ENCODE measurements at places on chromosomes 5 and 9.

DNA sequence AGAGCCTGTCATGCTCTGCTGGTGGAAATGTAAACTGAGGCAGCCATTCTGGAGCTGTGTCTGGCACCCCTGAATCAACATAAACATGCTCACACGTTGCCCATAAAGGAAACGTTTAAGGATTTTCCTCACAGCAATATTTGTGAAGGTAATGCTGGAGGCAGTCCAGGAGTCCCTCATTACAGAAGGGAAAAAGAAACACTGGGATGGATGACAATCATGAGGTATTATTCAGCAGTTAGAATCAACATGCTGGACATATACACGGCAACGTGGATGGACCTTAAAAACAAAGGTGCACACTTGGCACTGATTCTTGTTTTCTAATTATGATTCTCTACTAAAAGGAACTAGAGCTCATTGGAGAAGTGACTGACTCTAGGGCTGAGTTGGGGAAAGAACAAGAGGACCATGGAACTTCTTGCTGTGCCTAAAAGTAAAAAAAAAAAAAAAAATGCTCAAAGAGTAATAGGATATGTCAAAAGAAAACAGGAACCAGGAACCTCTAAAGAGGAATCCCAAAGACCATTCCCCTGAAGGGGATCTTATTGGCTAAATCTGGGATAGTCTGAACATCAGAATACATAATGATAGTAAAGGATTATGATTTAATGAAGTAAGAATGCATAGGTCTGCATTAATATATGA, 18.6 kb downstream of the B4GALT1 start:
- DNase-seq, result no peak

- no peak for DNase-seq
These were observed 295.5 kb upstream of the CLINT1 start for GRCh38 chr5:158154226-158155005.

- DNase-seq, result no peak
These were observed 14.2 kb upstream of the LVRN start for GRCh38 chr5:115948091-115948534.

DNA sequence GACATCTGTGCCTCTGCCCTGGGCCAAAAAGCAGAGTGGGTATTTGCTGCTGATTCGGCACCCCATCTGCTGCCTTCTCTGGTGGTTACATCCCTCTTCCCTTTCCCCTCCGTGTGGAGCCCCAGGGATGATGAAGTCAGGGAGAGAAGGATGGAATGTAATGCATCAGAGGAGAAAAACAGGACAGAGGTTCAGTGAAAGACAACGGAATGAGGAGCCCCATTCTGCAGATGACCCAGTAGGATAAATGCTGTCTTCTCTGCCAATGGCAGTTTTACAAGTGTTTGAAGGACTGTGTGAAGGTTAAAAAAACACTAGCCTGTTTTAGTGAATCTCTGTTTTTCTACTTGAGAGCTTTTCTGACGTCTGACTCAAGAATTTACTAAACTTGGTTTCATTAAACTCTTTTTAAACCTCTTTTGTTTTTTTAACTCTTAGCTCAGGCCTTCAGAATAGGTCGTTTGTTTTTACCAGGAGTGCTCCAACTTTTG, 86.3 kb downstream of the NLN start:
- DNase-seq, result no peak

DNA sequence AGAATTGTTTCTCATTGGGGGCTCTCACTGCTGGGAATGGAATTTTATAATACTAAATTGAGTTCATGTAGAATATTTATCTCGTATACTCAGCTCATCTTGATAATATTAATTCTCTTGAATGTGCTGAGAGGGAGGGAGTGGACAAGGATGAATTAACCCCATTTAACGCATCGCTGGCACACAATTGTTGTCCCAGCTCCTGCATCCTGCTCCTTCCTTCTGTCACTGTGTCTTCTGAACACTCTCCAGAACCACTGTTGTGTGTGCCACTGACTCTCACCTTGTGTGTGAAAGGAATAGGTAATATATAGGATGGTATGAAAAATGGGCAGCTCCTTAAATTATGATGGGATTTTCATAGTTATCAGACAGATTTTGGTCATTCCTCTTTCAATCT, 267.3 kb downstream of the MTRR start:
- no peak for DNase-seq

- DNase-seq, result no peak
These were observed 148.1 kb upstream of the MPDZ start for GRCh38 chr9:13427587-13427986.

GRCh38 chr9:97319395-97319794, 11.9 kb downstream of the CCDC180 start:
- no peak for DNase-seq
